Myocyte (in vitro differentiated cells): ENCODE measurements at places on chromosomes 2 and 18.

DNA sequence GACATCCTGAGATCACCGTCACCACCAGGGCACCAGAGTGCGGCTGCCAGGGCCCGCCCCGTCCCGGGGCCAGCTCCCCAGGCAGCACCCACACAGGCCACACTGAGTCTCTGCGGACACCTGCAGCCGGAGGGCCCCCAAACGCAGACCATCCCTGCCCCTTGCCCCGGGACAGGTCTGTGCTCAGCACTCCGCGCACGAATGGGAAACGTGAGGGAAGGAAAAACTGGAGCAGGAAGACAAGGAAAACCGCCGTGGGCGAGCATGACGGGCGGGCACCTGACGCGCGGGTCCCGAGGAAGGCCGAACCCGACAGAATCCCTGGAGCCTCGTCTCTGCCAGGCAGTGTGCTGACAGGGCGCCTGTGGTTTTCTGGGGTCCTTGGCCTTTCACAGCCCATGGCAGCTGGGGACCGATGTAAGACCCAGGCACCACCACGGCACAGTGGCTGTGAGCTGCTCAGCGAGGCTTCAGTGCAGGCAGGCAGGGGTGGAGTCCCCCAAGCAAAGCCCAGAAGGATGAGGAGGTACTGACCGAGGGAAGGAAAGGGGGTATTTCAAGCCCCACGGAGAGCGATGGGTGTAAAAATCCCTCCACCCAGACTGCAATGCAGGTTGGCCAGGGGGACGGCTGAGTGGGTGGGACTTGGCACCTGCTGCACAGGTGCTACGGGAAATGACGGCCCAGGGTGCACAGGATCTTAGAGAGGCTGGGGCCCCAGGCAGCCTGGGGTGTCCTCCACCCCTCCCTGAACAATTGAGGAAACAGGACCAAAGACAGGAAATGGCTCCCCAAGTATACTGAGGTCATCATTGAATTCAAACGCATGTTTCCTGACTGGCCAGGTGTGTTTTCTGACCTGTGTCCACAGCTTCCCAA lies 59.0 kb downstream of the PXDN start:
- DNase-seq: no peak

DNA sequence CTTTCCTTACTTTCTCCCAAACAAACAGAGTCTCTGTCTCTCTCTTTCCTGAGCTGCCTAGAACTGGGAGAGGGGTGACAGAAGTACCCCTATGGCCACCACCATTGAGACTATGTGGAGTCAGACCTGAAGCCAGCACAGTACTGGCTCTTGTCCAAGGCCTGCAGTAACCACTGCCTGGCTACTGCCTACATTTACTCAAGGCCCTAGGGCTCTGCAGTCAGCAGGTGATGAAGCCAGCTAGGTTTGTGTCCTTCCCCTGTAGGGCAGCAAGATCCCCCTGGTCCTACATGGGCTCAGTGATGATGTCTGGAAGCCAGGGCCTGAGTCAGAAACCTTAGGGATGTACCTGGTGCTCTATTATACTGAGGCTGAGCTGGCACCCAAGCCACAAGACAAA lies 12.2 kb downstream of the MYO3B start:
- no peak for DNase-seq

DNA sequence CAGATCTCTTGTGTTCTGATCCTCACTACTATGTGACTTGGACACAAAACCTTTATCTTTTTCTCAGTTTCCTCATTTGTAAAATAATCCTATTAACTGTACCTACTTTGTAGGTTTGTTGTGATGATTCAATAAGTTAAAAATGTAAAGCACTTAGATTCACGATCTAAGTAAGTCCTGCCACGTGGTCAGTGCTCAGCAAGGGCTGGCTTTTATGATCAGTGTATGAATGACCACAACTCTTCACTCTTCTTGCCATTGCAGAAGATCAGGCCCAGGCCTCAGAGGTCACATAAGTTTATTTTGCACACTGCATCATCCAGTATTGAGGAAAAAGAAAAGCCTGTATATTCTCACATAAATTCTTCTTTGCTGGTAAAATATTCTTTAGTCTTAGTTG lies 1192.5 kb upstream of the ACVR2A start:
- no peak for DNase-seq

GRCh38 chr2:139155991-139156390 lies 375.8 kb upstream of the NXPH2 start:
- DNase-seq: peak; percentile 42

DNA sequence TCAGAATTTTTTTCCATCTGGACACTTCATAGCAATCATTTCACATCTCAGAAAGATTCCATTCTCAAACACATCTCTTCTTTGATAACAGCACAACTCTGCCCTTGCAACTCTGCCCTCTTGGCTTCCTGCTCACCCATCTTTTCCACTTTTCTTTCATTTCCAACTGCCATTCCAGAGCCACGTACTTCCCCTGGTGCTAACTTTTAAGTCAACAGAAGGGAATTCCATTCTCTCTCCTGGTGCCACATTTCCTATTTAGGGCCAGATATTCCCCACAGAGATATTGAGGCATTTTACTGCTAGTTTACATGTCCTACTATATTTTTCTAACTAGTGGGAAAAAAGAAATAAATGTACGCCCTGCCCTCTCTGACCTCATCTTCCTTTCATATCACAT lies 590.2 kb downstream of the ARHGAP15 start:
- DNase-seq: no peak

GRCh38 chr18:54222922-54223567 lies 1.4 kb downstream of the MBD2 start:
- no peak for DNase-seq

DNA sequence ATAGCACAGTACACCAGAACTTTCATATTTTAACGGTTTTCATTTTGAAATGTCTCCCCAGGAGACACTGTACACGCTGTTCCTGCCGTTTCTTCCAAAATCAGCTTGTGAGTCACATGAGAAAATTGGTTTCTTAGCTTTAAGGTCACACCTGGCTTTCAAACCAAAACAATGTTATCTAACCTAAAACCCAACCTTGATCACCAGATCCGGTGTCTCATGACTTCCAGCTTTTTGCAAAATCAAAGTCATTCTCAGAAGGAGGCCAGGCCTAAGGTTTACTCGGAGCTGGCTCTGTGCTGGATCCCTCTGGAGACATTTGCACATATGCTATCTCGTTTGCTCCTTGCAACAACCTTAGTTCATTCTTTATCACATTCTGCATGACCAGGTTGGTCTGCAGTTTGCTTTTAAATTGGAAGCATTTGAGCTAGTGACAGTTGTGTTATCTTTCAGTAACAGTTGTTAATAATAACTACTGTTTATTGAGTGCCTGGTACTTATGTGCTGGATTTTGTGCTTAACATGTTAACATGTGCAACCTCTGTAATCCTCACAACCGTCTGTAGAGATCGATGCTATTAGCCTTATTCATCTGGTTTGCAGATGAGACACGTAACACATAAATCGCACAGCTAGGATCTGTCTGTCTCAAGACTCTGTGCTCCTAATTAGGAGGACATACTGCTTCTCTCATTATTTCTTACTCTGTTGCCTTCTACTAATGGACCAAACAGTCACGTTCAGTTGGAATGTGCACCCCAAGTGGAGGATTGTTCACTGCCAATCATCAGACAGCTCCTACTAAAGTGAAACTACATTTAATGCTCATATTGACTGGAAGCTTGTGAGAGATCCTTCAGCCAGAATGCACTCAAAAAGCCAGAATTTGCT lies 105.5 kb downstream of the RNF144A start:
- no peak for DNase-seq

DNA sequence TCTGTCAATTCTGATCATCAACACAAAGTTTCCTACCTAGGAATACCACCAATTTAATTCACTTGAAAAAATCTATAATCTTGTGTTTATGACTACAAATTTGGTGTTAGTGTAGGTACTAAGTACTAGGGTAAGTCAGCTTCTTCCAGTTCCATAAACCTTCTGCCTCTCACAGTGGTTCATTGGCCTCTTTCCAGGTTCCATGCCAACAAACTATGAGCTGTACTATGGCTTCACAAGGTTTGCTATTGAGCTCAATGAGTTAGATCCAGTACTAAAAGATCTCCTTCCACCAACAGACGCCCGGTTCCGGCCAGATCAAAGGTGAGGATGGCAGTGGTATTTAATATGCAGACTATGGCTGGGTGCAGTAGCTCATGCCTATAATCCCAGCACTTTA lies 58.8 kb downstream of the PRKRA start:
- no peak for DNase-seq

GRCh38 chr2:161131804-161132203 lies 28.4 kb upstream of the TANK start:
- no peak for DNase-seq

- no peak for DNase-seq
Observed at GRCh38 chr2:174322746-174323145, 12.0 kb upstream of the SP9 start.
